Activated B cell treated with CpG ODN at 0.5 μM for 24 hours (primary cell): ENCODE measurements at places on chromosomes 4 and X. TPM values are rescaled to one million over a fixed set of nuclear protein-coding genes. Genes with fewer than 3 reads are reported as not detected.

DNA sequence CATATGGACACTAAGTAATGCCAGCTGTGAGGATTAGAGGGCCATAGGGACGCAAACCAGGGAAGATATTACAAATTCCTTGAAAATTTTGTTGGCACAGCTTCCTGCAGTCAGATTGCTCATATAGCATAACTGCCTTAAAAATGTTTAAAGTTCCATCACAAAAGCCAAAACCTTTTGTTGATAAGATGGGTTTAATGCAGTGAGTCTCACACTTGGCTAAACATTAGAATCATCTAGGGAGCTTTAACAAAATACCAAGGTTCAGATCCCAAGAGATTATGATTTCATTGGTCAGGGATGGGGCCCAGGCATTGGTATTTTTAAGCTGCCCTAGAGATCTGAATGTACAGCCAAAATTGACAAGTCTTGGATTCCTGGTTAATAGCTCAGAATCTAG lies 376.5 kb upstream of the MAD2L1 start:
- no peak for DNase-seq

DNA sequence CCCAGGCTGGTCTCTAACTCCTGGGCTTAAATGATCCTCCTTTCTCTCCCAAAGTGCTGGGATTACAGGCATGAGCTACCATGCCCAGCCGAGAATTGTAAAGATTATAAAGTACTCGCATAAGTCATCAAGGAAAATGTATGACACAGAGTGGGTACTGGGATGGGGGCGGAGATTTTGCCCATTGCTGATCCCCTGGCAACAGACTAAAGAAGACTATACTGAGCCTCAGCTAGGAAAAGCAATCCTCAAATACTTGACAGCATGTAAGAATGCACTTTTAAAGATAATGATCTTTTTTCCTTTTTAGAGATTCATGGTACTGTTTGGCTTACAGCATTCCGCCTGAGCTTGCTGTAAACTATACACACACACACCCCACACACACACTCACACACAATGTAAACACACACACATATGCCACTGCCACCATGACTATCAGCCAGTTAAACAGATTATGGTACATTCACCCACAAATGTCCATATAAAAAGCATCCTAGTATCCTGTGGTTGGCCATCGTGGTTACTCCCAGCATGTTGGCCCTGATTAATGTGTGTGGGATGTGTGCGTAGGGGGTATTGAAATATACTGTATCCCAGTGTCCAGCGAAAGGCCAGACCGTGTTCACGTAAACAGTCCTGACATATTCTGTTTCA lies 113.0 kb downstream of the AMELX start:
- DNase-seq = no peak

DNA sequence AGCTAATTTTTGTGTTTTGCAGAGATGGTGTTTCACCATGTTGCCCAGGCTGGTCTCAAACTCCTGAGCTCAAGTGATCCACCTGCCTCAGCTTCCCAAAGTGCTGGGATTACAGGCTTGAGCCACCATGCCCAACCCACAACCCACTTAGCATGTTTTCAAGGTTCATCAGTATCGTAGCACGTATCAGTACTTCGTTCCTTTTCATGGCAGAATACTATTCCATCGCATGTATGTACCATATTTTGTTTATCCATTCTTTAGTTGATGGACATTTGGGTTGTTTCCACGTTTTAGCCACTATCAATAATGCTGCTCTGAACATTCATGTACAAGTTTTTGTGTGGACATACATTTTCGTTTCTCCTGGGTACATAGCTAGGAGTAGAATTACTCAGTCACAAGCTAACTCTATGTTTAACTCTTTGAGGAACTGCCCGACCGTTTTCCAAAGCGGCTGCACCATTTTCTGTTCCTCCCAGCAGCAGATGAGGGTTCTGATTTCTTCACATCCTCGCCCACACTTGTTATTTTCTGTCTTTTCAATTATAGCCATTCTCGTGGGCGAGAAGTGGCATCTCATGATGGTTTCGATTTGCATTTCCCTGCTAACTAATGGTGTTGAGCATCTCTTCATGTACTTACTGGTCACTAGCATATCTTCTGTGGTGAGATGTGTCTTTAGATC lies 32.5 kb downstream of the MAN2B2 start:
- no peak for DNase-seq

DNA sequence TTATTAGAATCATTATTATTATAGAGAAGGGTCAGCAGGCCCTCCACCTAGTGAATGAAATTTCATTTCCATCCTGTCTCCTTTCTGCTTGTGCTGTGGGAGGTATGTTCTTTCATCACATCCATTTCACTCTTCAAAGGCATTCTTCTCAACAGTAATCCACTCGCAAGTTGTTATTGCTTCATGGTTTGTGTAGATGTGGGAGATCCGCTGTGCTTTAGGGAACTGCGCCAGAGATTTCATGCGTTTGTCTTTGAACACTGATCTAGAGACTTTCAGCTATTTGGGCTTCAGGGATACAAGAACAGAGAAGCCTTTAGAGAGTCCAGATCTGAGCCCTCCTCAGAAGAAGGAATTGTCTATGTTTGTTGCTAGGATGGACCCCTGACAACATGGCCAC lies 53.5 kb upstream of the PUDP start:
- no peak for DNase-seq

DNA sequence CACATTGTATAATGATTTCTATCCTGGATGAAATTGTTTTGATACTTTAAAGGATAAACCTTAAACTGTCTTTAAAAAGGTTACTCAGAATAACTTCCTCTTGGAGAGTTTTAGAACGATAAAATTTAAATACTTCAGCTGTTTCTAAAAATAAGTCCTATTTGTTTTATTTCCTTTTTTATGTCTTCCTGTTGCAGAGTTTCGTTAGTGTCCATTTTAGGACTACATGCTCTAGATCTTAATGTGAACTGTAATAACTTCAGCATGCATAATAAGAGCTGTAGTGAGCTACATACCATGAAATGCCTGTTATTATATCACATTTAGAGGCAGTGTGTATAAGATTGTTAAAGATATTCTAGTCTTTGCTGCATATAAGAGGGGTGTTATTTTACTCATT lies 14.6 kb downstream of the ATP10D start:
- DNase-seq = no peak

GRCh38 chr4:71857713-71858451 lies 74.0 kb upstream of the GC start:
- no peak for DNase-seq

RAB39B gene
- 7.9 and 8.1 TPM in 2 replicates for total RNA-seq

FAM184B gene
- 0.02 and 0.05 TPM in 2 replicates for total RNA-seq

IL2 gene
- not detected in 2 replicates for total RNA-seq
